ENCODE measurements at places on chromosomes 1 and 21.

GRCh38 chr1:160419838-160420169 is 19.4 kb downstream of the VANGL2 start:
- DNase-seq: no peak

DNA sequence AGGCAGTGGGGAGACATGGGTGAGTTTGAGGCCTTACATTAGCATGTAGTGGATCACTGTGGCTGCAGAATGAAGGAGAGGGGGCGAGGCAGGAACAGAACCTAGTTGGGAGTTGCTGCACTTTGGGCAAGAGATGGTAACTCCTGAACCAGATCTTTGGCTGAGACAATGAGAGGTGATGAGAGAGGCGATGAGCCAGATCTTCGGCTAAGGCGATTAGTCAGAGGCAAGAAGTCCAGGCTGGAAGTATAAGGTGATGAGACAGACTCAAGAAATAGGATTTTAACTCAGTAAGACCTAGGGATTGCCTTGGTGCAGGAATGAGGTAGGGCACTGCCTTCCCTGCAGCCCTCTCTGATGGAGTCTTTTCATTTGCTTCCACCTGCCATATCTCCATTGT is 9.1 kb upstream of the ARTN start:
- peak; percentile 44 for DNase-seq

GRCh38 chr1:246875041-246876026 is 56.4 kb downstream of the AHCTF1 start:
- DNase-seq: peak; percentile 89

GRCh38 chr1:29361686-29362085 is 125.4 kb downstream of the PTPRU start:
- DNase-seq: no peak

GRCh38 chr1:93712741-93713140 is 31.1 kb upstream of the BCAR3 start:
- DNase-seq: no peak

GRCh38 chr1:68168545-68169171 is 63.7 kb downstream of the WLS start:
- peak; percentile 70 for DNase-seq

GRCh38 chr1:114270282-114270681 is 116.6 kb upstream of the SYT6 start:
- no peak for DNase-seq

DNA sequence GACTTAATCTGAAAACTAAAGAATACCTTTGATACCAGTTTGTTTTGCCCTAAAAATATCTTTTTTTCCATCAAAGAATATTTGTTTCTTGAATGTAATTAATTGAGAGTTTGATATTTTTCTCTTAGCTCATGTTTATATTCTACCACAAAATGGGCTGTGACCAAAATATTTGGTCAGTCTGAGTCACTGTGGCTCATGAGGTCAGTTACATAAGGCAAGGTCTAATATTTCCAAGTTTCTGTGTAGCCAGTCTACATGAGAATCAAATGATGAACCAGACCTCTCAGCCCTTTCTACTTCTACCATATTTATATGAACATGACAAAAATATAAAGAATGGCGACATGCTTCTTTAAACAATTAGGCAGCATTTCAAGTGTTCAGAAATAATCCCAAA is 83.0 kb upstream of the IVNS1ABP start:
- peak; percentile 82 for DNase-seq

DNA sequence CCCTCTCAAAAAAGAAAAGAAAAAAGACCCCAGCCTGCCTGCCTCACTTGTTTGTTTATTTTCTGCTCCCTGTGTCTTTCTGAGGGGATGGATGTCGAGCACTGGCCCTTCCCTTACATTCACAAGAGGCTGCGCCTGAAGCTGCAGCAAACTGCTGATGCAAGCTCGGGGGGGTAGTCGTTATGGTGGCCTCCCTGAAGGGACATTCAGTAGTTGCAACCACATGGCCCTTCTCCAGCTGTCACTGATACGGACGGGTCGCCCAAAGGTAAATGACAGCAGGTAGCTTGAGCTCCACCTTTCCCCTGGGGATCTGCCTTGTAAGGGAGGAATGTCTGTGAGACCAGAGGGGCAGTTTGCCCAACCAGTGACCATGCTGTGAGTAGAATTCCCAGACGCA is 17.7 kb downstream of the PLEKHM2 start:
- no peak for DNase-seq

DNA sequence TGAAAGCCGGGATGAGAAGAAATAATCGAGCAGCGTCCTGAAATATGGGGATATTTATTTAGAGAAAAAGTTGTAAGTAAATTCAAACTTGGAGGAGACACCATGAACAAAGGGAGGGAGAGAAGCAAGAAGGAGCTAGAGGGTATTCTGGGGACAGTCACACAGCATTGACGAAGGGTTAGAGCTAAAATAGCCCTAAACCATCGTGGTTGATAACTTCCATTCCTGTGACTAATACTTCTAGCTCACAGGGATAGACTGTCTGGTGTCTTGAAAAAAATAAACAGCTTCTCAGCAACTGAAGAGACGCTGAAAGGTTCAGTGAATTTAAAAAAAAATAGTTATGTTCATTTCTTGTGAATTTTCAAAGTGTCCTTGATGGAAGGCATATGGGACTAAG is 86.7 kb downstream of the LRRC53 start:
- DNase-seq: no peak

- peak; percentile 23 for DNase-seq
Measured at GRCh38 chr1:40840526-40841323, 21.4 kb downstream of the CITED4 start.

- peak; percentile 22 for DNase-seq
Measured at GRCh38 chr1:172293429-172293828, 127.1 kb upstream of the C1orf105 start.

GRCh38 chr1:70204600-70204999 is 779 bp downstream of the LRRC40 start:
- no peak for DNase-seq

- DNase-seq: peak; percentile 90
Measured at GRCh38 chr1:27122652-27123051, 32.3 kb downstream of the SLC9A1 start.

DNA sequence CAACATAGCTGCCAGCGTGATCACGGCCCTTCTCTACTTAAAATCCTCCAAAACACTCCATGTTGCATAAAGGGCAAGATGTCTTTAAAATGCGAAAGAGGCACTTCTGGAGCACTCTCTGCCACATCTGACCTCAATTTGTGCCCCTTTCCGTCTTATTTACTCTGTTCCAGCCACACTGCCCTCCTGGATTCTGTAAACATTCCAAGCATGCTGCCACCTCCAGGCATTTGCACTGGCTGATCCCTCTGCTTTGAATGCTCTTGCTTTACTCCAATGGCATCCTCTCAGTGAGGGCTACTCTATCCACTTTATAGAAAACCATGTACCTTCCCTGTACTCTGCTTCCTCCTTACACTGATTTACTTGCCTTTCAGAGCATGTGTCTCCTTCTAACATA is 5.3 kb upstream of the RGS7 start:
- peak; percentile 1 for DNase-seq

GRCh38 chr1:225446595-225446960 is 18.7 kb upstream of the LBR start:
- DNase-seq: no peak

DNA sequence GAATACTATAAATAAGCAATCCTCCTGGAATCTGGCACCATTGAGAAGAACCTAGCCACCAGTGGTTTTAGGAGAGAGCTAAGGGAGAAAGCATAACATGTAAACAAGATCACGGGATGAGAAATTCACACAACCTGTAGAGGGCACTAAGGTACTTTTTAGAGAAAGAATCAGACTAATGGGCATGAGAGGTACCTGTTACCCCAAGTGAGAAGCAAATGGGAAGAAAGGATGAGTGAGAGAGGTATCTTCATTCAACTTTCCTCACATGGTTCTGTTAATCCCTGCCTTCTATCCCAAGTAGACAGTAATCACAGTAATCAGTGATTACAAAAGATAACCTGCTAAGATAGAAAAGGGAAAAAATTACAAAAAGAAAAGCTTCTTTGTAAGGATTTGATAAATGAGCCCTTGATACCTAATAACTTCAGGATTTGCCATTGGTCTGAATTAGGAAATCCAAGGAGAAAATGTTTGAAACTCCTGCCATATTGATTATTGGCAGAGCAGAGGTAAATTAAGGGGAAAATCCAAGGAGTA is 251.1 kb upstream of the ADGRL2 start:
- peak; percentile 49 for DNase-seq

GRCh38 chr1:24248859-24249258 is 61.8 kb upstream of the IFNLR1 start:
- DNase-seq: no peak

DNA sequence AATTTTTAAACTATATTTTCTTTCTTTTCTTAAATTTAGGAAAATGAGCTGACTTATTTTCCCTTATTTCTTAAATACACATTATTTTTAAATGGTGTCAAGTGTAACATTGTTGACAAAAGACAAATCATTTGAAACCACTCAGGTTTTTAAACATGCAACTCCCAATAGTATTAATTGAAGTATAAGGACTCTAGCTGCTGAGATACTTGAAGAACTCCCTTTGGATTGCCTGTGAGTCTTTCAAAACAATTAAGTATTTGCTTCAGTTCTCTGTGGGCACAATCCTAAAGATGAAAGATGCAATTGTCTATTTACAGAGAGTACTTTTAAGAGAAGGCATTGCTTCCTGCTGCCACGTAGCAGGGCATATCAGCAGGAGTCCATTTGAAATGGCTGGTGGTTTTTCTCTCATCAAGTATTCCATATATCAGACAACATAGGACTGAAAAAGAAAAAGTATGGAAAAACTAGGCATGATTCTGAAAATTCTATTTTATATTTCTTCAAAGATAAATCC is 373.4 kb downstream of the NEGR1 start:
- DNase-seq: no peak

DNA sequence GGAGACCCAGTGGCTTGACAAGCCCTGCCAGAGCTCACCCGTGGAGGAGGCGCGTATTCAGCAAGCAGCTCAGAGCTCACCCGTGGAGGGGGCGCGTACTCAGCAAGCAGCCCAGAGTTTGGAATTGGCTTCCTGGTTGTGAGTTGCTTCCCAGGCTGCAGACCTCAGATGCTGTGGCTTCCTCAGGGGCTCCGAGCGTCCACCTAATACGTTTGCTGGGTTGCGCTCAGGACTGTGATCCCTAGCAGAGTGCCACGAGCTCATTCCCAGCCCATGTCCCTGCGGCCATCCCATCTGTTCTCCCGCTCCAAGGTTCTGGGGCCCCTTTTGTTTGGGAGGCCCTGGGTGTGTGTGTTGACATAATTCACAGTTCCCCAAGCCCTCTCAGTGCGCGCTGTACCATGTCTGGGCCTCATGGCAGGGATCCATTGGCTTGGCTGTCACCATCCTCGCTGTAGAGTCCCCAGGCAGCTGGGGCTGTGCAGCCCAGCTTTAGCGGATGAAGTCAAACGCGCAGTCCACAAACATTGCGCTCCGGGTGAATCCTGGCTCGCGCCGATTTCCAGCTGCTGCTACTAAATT is 3.6 kb downstream of the AJAP1 start:
- peak; percentile 25 for DNase-seq

DNA sequence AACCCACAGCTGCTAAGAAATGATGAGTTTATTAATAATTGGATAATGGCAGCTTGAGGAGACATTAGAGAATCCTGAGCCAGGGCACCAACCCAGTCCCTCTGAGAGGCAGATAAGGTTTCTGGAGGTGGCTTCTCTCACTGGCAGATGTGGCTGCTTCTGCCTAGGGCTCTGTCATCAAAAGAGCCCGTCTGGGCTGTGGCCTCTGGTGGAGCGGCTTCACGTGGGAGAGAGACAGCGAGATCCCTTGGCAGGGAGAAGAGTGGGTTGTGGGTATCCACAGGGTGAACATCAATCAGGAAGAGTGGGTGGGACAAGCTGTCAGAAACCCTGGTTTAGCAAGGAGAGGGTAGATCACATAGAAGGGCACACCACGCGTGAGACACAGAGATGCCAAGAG is 30.0 kb downstream of the VWA5B1 start:
- DNase-seq: no peak

- DNase-seq: no peak
Measured at GRCh38 chr1:217969428-217969827, 315.7 kb upstream of the RRP15 start.

DNA sequence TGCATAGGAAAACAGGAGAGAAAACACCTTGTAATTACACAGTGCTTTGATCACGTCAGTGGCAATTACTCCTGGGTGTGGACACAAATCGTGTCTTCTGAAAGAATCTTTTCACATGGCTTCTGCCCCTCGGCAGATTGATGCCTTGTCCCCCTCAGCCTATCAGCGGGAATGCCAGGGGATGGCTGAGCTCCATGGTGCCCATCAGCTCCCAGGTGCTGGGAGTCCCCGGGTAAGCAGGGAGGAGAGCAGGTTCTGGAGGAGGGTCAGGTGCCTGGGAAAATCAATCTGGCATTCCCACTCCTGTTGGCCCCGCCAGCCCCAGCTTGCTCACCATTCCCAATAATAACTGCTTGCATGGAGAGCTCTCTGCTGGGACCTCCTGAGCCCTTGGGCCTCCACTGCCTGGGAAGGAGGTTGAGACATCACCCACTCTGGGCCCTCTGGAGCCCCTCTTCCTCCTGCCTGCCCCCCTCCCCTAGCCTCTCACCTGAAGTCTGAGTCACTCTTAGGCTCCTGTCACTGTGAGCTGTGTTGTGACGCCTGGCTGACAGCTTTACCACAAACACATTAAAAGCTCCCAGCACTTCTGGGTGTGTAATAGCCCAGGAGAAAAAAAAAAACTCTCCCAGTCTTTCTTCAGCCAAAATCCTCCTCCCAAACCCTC is 4.9 kb downstream of the CAMK2N1 start:
- DNase-seq: peak; percentile 47

DNA sequence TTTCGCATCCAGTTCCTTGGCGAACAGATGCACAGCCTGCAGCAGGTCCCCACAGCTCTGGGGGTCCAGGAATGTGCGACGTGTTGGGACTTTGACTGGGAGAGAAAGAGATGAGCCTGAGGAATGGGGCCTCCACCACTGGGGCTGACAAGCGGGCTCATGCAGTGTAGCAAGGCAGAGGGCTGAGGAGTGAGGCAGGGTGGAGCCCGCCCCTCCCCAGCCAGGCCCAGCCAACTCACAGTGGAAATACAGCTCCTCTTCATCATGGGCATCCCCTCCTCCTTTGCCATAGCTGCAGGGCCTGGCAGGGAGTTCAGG is 30.7 kb downstream of the CDCA8 start:
- no peak for DNase-seq

DNA sequence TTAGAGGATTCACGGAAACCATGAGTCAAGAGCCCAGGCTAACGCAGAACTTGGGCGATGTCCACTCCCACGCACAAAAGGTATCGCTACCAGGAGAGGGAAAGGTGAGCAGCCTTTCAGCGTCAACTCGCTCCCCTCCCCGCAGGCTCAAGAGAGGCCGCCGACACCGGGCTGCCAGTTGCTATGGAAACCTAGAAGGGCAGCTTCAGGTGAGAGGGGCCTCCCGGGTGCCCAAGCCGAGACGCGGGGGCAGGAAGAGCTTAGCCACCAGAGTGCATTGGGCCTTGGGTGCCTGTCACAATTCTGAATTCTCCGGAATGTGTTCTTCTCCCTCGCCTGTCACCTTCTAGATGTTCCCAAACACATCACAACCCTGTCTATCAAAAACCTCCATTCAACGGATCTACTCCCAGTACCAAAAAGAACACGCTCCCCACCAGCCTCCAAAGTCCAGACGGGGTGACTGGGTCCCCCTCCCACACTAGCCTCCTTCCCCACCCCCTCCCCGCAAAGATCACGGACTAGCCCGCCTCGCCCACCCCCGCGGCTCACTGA is 694 bp downstream of the MEAF6 start:
- DNase-seq: peak; percentile 28

GRCh38 chr1:214678386-214678785 is 75.4 kb downstream of the CENPF start:
- DNase-seq: peak; percentile 57

GRCh38 chr1:211082824-211083223 is 51.1 kb downstream of the KCNH1 start:
- DNase-seq: no peak

All from EH (cell line).